Effector CD8-positive, alpha-beta T cell (primary cell): ENCODE measurements at places on chromosomes 2 and 18.

DNA sequence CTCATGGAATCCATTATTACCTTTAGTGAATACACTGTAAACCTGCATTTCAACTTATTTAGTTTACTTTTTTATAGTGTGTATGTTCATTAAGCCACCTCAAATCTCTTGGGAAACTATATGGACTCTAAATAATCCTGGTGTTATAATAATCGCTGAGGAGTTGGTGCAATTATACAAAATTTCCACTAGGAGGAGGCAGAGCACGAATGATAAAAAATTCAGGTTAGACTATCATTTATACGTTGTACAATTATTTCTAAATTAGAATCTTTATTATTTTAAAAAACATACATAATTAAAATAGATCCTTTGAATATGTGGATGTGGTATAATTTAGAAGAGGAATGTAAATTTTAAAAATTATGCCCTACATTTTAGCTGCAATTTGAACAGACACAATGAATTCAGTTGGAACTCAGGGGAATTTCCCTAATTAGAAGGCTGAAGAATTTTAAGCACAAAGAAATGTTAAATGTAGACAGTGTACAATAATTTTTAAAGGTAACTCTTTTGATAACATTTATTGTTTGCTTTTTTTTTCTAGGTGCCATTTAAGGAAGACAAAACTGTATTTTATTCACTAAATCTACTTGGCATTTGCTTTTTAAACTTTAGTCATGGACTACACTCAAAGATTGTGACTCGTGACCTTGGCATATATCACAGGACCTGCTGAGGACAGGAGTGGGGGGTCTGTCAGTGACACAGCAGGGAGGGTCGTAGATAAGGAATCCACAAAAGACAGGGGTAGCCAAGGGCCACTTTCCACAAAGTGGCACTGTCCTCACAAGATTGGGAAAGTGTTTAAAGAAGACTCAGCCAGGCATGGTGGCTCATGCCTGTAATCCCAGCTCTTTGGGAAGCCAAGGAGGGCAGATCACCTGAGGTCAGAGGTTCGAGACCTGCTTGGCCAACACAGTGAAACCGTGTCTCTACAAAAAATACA, 45.5 kb downstream of the RAB12 start:
- no peak for DNase-seq

DNA sequence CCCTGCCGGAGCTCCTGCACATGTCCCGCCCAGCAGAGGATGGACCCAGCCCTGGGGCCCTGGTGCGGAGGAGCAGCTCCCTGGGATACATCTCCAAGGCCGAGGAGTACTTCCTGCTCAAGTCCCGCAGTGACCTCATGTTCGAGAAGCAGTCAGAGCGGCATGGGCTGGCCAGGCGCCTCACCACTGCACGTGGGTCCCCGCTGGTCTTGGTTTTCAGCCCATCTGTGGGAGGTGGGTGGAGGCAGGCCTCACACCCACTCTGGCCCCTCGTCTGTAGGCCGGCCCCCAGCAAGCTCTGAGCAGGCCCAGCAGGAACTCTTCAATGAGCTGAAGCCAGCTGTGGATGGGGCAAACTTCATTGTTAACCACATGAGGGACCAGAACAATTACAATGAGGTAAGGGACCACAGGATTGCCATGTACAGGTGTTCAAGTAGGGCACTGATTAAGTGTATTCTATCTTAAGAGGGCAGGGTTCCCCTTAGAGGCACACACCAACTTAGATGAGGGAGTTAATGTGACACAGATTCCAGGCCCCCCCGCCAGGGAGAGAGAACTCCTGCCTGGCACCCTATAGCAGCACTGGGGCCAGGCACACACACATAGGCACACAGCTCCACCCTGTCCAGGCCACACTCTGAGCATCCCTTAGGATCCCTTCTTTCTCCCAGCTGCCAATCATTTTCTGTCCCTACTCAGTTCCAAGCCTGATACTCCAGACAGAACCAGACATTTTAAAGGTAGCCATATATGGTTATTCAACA, 5.4 kb upstream of the CHRNG start:
- no peak for DNase-seq

GRCh38 chr2:45432406-45432805, 178.7 kb downstream of the SRBD1 start:
- no peak for DNase-seq

- DNase-seq, result no peak
These were observed 58.3 kb upstream of the RAPGEF4 start for GRCh38 chr2:172677363-172677762.

- DNase-seq, result no peak
These were observed 160.5 kb upstream of the EPC2 start for GRCh38 chr2:148484066-148484465.

- DNase-seq, result no peak
These were observed 178.1 kb downstream of the DCC start for GRCh38 chr18:52518086-52518485.
